ENCODE measurements at places on chromosomes 11 and 22.

- no peak for DNase-seq
Observed at GRCh38 chr22:33909075-33909458, 11.2 kb downstream of the LARGE1 start.

GRCh38 chr11:103648670-103649400 lies 387.6 kb upstream of the DDI1 start:
- no peak for DNase-seq

DNA sequence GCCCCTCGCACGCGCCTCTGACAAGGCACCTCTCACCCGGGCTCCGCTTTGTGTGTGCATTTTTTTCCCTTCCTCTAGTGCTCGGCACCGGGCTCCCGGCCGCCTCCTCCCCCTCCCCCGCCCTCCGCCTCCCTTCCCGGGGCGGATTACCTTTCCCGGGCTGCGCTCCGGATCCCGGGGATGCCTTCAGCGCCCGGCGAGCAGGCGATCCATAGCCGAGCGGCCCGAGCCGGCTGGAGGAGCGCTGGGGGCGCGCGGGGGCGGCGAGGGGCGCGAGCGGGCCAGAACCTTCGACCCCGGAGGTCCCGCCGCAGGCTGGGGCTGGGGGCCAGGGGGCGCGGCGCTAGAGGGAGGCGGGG lies 282 bp downstream of the MPPED2 start:
- DNase-seq = no peak

GRCh38 chr11:62428871-62429560 lies 10.2 kb downstream of the SCGB1A1 start:
- no peak for DNase-seq

DNA sequence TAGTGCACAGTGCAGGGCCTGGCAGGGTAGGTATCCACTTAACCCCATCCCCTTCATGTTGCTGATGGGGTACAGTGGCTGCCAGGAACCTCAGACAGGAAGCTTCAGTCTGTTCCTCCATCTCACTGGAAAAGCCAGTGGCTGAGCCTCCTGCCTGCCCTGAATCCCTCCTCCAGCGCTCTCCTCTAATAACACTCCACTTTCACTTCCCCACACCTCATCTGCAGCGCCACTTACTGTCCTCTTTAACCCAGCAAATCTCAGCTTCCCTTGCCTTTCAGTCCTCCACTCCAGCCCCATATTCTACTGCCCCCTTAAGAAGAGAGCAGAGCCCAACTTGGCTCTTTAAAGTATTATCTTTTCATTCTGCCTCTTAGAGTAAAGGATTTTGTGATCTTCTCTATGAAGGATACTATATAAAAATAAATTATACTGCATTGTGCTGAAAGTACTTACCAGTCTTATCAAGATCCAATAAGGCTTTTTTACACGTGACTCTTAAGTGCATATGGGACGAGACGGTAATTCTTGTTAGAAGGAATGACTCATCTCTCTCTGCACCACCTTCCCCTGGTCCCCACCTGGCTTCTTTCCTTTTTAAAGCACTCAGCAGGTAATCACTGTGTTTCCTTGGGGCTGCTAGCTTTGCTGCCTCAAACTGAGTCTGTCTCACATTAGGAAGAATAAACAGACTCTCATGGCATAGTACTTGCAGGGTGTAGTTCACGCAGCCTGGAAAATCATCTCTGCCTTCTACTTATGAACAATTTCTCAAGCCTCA lies 238.0 kb upstream of the NARS2 start:
- peak; percentile 63 for DNase-seq

DNA sequence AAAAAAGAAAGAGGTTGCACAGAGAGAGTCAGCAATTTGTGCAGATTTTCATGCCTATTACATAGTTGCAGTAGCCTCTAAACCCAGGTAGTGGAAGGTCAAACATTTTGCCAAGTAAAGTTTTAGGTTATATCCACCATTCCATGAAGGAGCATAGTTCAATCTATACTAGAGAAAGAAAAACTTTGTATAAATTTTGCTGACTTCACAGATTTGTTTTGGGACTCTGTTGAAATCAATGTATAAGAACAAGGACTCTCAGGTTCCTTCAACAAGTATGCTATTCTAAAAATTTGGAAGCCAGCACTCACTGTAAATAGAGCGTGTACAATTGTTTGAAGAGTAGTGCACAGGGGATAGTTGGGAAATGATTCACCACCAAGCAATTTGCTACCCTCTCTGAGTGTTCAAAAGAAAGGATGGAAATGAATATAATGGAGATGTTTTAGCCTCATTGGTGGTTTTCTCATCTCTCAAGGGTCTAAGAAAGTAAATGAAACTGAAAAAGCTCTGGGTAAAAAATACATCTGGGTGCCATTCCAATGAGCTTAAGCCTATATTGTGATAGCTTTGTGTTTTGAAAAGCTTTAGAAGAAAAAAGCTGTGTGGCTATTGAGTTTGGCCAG lies 508.4 kb upstream of the LUZP2 start:
- no peak for DNase-seq

- no peak for DNase-seq
Observed at GRCh38 chr11:61168042-61168688, 6.9 kb upstream of the VPS37C start.

GRCh38 chr11:102419181-102419580 lies 33.4 kb downstream of the TMEM123 start:
- no peak for DNase-seq

DNA sequence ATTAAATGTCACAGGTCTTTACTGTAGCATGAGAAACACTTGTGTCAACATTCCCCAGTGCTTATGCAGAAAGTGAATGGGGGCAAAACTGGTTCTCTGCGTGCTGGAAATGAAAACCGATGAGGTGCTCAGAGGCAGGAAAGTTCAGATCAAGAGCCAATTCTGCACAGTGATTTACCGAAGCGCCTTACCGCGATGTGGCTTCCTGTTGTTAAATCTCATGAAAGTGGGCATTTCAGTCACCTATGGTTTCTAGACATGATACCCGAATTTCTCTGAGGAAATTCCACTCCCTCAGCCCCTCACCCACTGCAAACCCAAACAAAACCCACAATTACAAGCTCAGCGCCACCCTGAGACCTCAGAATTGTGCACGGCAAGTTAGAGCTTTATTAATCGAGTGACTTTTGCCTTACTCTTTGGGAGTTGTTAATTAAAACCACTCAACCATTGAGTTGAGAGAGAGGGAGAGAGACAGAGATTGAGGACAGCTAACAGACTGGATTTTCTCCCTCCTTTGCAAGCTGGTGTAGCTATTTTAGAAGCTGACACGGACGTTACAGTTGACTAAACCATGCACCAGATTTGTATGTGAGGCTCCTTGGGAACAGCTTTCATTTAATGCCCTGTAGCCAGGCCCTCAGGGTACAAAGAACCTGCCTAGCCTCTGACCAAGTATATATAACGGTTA lies 196.4 kb downstream of the DBX1 start:
- no peak for DNase-seq

GRCh38 chr11:83881428-83881827 lies 595.3 kb upstream of the CCDC90B start:
- no peak for DNase-seq

DNA sequence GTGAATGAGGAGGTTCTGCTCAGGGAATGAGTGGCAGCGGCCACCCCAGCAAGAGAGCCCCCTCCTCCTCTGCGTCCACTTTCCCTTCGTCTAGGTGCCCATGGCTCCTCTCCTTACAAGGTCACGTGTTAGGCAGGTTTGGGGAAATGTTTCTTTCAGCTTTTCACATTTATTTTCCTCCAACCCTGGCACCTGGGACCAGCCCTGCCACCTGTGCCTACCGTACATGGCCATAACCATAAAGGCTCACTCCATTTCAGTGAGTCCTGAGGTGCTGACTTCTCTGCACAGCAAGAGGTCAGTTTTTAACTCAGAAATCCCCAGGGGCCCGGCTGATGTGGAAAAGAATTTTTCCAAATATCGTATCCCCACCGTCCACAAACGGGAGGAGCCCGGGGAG lies 71.2 kb downstream of the FLI1 start:
- DNase-seq = no peak

DNA sequence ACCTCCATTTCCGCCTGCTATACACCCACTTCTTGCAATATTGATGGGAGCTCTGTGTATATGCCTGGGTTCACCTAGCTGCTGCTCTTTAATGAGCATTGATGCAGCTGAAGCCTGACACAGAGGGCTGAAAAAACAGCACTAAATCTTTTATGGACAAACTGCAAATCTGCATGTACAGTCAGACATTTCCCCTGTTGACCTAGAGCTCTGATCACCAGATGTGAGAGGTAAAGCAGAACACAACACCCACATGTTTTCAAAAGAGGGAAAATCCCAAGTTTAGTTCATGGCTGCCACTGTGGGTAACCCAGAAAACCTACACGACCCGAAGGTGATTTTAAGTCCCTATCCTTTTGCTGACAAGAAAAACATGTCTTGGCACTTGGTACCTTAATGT lies 303.0 kb upstream of the PITPNB start:
- peak; percentile 24 for DNase-seq

- DNase-seq = no peak
Observed at GRCh38 chr11:1868636-1869291, 15.9 kb downstream of the LSP1 start.

GRCh38 chr11:130908770-130909625 lies 7.3 kb downstream of the SNX19 start:
- no peak for DNase-seq

DNA sequence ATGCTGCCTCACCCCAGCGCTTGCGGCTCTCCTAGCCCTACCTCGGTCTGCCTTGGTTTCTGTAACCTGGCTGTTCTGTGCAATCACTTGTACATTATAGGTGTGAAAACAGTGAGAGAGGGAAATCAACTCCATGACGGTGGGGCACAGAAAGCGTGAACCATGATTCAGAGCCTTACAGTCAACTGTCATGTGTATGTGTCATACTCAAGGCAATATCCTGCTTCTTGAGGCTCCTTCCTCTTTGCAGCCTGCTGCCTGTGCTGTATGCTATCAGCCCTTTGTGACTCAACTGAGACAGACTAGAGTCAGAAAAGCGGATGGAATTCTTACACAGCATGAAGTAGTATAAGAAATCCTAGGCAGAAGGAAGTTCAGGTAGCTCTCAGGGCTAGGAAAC lies 2.1 kb downstream of the NRIP3 start:
- DNase-seq = peak; percentile 89

DNA sequence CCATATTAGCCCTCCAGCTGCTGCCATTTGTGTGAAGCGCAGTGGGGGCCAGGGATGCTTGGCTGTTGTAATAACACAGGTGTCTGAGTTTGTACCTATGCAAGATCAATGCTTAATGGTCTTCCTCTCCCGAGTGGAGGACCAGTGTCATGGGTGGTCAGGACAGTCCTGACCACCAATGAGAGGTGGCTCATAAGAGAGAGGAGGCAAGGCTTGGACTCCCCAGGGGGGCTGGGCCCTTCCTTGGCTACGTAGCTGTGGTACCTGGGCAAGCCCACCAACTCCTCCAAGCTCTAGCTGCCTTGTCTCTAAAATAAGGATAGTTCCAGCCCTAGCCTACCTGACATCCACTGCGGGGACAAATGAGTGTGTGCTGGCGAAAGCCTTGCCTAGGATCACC lies 79.2 kb downstream of the OSBP2 start:
- DNase-seq = no peak

DNA sequence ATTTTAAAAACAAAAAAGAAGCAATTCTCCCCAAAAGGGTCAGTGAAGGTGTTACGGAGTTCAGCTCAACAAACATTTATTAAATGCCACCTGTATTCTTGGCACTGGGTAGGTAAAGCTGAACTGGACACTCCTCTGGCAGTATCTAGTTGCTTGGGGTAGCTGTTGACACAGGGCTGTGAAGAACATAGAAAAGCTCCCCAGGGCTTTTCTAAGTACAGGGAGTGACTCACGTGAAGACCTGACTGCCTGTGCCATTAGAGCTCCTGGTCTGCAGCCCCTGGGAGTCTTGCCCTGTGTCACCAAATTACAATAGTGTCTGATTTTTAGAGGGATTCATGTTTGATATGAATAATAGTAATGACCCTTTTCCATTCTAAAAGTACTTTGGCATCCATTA lies 43.6 kb downstream of the COA4 start:
- no peak for DNase-seq

DNA sequence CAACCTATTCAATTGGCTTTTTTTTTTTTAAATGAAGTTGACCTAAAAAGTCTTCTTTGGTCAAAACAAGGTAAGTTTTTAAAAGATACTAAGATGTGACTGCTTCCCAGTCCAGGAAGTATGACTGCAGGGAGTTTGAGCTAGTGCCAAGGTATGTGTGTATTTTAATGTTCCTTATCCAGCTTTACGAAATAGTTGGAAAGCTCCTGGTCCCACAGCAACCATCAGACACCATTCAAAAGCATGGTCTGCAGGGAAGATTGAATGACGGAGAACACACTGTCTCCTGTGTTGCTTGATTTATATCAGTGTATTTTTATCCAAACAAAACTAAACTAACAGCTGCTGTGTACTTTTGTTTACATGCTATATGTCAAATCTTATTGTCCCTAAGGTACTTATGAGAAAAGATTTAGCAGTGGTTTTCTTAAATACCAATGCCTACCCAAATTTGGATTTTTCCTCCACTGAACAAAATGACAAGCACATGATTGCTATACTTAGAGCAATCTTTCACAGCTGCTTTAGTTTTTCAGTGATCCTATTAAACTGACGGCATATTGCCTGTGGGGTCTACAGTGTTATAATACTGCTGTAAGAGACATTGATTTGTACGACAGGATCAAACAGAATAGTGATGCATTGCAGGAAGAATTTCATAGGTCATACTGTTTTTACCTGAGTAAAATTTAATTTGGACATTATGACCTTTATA lies 122.9 kb downstream of the DCDC1 start:
- no peak for DNase-seq

GRCh38 chr11:106234794-106235193 lies 157.3 kb downstream of the AASDHPPT start:
- DNase-seq = no peak

GRCh38 chr11:84056653-84057376 lies 770.6 kb upstream of the CCDC90B start:
- no peak for DNase-seq

- DNase-seq = no peak
Observed at GRCh38 chr11:64717268-64717578, 5.8 kb downstream of the NRXN2 start.

- no peak for DNase-seq
Observed at GRCh38 chr11:45414088-45414487, 127.9 kb upstream of the SYT13 start.

- DNase-seq = no peak
Observed at GRCh38 chr11:612961-613300, 2.8 kb downstream of the IRF7 start.

- no peak for DNase-seq
Observed at GRCh38 chr11:71418643-71419042, 29.6 kb downstream of the DHCR7 start.

GRCh38 chr11:97537407-97538150 lies 1147.8 kb downstream of the JRKL start:
- DNase-seq = no peak

Measured in suppressor macrophage treated with lipopolysaccharide for 1 hour (primary cell).